ENCODE measurements at places on chromosomes 5 and 9.

- no peak for DNase-seq
These were observed 15.4 kb downstream of the CD74 start for GRCh38 chr5:150397146-150397781.

DNA sequence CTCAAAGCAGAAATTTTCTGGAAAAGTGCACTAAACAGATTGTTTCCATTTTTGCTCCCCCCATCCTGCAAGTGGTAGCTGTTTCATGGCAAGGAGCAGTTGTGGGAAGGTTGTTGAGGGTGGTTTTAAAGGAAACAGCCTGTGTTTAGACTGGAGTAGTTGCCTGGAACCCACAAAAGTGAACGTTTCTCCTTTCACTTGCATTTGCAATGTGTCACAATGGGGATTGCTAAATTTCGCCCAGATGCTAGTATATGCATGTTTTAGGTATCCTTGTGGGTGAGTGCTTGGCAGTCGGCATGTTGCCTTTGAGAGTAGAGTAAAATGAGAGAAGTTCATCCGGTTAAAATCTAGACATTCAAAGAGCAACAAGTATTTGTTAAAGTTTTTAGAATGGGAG is 1099.9 kb upstream of the DMAC1 start:
- DNase-seq, result no peak

DNA sequence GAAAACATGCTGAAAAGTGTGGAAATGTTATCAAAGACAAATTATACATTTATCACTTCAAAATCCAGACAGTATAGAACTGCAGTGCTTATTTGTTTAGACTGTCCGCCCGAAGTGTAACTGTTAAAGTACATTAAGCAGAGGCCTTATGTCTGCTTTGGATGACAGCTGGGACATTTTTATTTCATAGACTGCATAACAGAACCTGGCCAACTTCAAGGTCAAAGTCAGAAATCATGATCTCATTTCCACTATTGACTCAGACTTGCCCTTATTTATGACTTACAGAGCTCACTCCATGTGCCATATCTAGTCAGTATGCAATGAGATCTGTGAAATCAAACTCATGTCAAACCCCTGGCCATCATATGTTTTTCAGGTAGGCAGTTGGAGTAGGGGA is 87.7 kb downstream of the RAB3C start:
- no peak for DNase-seq

GRCh38 chr5:138702166-138703077 is 50.8 kb upstream of the CTNNA1 start:
- no peak for DNase-seq

- no peak for DNase-seq
These were observed at the start of gene PRDM12 for GRCh38 chr9:130664251-130665028. Gene PRDM12 (plus strand): TSS chr9:130664594. CDS start chr9:130664654, 60 bp downstream.

DNA sequence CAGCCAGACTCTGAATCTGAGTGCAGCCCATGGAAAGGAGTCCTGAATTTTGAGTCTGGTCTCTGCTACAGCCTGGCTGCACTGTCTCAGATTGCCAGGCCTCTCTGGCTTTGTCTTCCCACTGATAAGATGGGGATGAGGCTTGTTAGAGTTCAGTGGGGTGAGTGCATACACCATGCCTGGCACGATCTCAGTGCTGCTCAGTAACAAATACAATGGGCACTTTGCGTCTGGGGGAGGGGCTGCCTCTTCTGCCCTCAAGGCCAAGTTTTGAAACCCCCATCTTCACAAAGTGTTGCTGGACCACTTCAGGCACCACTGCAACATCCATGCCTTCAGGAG is 49.0 kb downstream of the PPARGC1B start:
- DNase-seq, result no peak

- peak; percentile 29 for DNase-seq
These were observed 110.5 kb downstream of the ADAMTS12 start for GRCh38 chr5:33781286-33781685.

DNA sequence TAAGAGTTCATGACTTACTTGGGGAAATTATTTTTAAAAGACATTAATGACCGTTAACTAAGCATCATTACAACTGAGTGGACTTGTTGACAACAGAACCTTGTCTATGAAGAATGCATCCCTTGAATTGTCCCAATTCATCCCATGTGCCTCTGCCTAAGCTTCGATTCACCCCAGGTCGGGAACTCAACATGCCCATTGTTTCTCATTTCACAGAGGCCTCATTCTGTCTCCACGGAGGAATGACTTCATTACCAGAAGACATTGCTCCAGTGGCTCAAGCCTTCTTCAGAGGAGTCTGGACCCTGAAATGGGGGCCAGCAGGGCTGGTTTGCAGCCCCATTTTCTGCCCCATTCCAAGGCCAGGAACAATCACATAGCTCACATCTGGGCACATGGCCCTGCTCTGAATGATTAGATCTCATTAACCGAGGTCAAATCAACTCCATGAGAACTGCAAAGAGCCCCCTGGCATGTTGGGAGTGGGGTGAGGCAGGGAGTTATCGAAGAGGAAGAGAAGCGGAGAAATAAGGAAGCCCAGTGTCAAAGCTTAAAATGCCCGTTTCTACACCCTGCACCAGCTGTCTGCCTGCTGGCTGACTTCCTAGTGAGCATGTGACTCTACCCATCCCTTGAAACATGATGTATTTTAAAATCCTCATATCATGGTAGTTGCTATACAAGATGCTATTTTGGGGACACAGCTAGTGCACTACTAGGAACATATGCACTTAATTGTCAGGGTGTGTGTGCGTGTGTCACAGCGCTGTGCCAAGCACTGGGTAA is 137.3 kb downstream of the LHFPL2 start:
- DNase-seq, result no peak

- DNase-seq, result no peak
These were observed 144.4 kb upstream of the PHYKPL start for GRCh38 chr5:178376921-178377582.

GRCh38 chr5:77129391-77129990 is 42.4 kb upstream of the ZBED3 start:
- DNase-seq, result no peak

GRCh38 chr9:98457726-98458370 is 202.4 kb upstream of the TBC1D2 start:
- no peak for DNase-seq

DNA sequence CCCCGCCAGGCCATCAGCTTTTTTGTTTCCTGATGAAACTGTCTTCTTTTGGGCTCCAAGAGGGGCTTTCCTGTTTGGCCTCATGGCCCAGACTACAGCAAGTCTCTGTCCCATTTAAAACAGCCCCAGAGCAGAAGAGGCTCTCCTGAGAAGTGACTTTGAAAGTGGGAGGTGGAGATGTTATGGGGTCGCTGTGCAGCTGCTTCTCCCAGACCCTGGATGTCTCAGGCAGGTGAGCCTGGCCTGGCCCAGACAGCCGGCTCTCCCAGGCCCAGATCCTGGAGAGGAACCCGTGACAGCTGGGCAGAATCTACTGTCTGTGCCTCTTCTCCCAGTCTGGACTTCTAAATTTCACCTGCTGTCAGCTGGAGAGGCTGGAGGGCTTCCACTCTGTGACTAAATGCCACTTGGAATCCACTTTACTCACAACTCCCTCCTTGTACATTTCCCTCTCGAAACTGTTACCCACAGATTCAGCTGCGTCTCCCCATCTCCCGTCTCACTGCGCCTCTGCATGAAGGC is 20.6 kb downstream of the FAM78A start:
- no peak for DNase-seq

GRCh38 chr5:107696080-107696479 is 25.3 kb upstream of the EFNA5 start:
- no peak for DNase-seq

DNA sequence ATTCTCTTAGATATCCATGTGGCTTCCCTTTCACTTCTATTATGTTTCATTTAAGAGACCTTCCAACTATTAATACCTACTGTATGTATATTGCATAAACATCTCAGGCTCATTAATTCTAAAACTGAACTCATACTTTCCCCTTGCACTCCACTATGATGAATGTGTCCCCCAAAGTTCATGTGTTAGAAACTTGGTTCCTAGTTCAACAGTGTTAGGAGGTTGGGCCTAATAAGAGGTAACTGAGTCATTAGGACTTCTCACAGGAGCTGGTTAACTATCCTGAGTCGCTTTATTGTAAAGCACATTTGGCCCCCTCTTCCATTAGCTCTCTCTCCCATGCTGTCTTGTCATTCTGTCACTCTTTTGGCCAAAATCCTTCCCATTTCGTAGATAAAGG is 22.0 kb downstream of the ANKHD1 start:
- DNase-seq, result no peak

DNA sequence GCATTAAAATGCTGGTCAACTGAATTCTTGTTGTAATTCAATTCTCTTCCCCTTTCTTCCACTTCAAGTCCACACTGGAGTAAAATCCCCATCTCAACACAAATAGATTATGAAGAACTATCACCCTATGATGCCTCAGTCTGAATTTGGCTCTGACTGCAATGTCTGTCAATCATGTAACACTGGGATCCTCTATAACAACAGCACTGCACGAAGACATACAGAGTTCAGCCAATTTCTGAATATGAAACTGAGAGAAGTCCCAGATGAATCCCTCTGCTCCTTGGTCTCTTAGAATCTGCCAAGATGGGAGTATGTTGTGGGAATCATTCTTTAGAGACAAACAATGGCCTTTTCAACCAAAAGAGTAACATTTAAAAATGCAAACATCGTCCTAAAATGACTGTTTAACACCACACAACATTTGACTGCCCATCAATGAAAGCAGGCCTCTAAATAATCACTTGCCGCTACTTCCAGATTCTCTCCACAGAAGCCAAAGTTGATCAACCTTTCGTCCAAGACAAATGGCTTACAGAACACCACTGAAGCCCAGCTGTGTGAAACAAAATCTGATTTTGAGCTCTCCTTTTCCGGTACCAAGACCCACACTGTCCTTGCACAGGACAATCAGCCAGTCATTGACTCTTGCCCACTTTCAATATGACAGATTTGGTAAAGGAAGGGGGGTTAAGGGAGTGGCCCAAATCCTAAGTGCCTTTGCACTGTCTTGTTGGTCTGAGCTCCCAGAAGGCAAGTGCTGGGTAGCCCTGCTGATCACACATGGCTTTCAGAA is 258.0 kb downstream of the EBF1 start:
- DNase-seq, result no peak

- DNase-seq, result no peak
These were observed 57.9 kb downstream of the EXD3 start for GRCh38 chr9:137365056-137365455.

- DNase-seq, result no peak
These were observed 28.8 kb downstream of the FBXO10 start for GRCh38 chr9:37547328-37547878.

DNA sequence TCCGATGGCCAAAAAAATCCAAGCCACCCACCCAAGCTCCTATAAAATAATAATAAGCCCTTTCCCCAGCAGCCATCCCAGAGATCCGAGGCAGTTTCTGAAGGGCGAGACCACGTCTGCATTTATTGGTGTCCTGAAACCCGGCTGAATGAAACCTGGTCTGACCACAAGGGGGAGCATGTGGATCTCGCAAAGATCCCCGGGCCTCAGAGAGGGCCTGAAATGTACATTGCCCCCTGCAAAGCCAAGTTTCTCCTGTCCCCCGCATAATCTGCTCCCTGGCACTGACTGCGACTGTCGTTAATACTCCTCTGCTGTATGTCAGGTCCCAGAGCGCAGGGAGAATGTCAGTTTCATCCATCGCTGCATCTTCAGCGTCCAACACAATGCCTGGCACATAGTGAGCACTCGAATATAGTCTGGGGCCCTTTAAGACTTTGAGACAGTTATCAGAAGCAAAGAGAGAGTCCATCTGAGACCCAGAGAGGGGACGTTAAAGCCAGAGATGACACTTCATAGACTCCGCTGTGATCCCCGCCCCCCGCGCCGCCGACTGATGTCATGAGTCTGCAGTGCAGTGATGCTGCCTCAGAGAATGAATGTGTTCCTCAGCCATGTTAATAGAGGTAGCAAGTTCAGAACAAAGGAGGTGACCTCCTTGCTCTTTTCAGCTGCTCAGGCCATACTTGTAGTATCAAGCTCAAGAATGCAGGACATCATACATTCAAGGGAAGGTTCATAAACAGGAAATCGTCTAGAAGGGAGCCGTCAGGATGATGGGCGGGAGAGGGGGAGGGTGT is 74.5 kb upstream of the BARHL1 start:
- DNase-seq, result no peak

GRCh38 chr5:126503602-126504104 is 80.4 kb downstream of the GRAMD2B start:
- no peak for DNase-seq

DNA sequence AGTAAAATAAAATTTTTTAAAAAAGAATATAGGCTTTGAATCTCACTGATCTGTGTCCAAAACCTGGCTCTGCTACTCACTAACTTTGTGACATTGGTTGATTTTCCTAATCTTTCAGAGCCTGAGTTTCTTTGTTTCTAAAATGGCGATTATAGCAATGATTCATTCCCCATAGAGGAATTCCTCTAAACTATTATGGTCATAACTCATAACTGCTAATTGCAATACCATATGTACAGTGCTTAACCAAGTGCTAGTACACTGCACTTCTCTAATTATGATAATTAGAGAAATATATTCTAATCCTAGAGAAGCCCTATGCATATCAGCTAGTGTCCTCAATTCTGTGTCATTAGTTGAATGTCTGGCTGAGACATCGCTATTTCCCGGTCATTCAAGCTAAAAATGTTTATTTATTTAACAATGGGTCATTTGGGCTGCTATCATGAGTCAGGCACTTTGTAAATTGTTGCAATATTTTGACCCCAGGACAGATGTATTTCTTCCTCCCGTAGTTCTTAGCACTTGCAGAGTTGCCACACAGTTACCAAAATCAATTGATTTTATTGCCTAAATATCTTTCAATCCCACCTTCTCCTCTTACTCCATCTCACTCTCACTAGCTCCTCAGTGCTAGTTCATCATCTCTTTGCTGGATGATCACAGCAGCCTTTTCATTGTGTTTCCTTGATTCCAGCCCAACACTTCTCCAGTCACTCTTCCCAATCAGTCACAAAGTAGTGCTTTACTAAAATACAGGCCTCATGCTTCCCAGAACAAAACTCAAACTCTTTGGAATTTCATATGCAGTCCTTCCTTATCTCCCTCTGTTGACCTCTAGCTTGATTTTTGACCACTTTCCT is 200.9 kb upstream of the PAPPA start:
- peak; percentile 75 for DNase-seq

- DNase-seq, result no peak
These were observed 12.7 kb upstream of the DNAH5 start for GRCh38 chr5:13957032-13957645.

DNA sequence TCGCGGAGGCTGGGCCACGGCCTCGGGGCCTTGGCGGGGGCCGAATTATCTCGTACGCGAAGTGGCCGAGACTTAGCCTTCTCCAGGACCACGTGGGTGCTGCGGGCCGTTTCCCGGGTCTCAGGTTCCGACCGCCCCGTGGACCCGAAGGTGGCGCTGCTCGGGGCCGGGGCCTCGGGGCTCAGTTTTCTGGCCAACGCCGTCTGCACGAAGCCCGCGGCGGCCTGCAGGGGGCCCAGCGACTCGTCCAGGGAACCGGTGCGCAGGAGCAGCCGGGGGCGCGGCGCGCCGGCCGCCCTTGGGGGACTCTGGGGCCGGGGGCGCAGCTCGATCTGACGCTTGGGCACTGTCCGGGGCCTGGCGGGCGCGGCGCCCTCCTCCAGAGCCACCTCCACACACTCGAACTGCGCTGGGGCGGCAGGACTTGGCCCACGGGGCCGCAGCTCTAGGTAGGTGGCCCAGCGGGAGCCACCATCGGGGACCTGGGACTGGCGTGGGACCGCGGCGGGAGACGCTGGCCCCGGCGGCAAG is 716 bp downstream of the PROB1 start:
- DNase-seq, result no peak

Measured in BJ (cell line).